ENCODE measurements at places on chromosomes 12 and 14. TPM values are rescaled to one million over a fixed set of nuclear protein-coding genes. Genes with fewer than 3 reads are reported as not detected.

ASCL1 gene
- total RNA-seq = not detected

SYT1 gene
- 5.2 TPM for total RNA-seq

KCNH5 gene
- not detected for total RNA-seq

LRP1-AS gene
- total RNA-seq = not detected

All from dermis lymphatic vessel endothelial cell (primary cell).